Stimulated activated CD4-positive, alpha-beta T cell treated with anti-CD3 and anti-CD28 coated beads, TNF-alpha, amount 100 ng/mL, for 24 hours (primary cell): ENCODE measurements at places on chromosomes 6 and 20.
A peak's percentile ranks its signal among the peaks of the same experiment; 100 is the strongest.

DNA sequence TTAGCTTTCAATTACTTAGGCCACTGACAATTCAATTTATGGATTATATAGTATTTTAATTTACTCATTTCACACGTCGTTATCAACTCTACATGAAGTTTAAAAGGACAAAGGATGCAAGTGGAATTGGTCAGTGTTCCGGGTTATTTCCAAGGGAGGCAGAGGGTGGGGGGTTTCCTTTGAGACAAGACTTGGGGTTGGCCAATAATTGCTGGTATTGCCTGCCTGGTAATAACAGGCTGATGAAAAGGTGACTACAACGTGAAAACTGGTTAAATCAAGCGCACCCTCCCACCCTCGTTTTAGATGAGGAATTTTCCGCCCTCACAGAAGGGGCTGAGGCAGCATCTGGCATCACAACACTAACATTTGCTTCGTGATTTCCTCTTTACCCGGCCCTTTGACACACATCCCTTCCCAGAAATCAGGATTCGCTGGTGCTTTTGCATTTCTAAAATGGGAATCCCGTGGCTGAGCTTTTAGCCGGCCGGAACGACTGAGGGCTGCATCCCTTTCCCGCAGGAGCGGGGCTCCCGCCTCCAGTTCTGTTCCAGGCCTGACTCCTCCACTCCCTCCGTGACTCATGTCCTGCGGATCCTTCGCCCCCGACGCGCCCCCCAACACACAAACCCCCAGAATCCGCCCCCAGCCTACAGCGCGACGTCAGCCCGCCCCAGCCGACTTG is 999 bp upstream of the PIM1 start:
- DNase-seq = no peak

DNA sequence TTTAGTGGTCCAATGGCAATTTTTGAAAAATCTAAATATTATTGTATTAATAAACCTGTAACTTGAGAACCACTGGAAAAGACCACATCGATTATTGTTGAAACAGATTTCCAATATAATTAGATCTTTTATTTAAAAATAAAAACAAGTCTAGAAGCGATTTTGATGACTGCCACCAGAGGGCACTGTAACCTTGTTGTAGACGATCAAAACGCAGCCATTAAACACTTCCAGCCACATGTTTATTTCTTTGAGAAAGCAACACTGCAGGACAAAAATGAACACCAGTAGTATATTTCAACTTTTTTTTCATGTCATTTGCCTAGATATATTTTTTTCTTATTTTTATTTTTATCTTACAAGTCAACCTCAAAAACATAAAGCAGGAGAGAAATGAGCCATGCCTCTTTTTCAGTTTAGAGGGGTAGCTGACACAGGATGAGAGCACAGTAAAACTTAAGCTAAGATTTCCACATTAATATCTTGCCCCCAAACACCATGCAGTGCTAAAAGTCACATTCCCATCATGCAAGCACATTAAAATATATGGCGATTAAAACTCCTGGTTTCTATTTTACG is 115.4 kb downstream of the OPRM1 start:
- DNase-seq = peak; percentile 36

DNA sequence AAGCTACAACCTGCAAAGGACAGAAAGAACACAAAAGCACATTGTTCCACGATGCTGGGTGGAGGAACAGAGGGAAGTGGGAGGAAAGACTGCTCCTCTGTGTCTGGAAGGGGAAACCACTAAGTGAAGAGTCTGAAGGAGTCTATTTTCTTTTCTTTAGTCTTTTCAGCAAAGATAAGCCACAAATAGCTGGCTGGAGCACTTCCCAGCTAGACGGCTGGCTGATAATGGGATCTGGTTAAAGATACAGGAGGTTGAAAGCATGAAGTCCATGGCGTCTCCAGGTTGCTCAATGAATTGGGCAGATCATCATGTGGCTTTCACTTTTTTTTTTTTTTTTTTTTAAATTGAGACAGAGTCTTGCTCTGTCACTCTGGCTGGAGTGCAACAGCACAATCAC is 154.0 kb upstream of the KCNG1 start:
- no peak for DNase-seq

GRCh38 chr20:18164356-18164755 is 26.7 kb downstream of the KAT14 start:
- no peak for DNase-seq

DNA sequence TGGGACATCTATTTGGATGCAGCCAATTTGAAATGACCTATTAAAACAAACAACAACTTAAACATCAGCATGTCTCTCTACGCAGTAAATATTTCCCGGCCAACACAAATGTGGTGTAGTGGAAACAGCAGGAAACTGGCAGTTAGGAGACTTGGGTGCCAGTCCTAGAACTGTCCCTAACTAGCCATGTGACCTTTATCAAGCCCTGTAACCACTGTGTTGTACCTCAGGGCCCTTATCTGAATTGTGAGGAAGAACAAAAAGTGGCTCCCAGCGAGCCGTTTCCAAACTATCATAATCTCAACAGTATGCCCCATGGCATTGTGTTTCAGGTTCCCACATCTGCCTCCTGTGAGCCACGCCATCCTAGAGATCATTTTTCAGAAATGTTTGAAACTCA is 124.5 kb downstream of the IMPG1 start:
- DNase-seq = no peak

DNA sequence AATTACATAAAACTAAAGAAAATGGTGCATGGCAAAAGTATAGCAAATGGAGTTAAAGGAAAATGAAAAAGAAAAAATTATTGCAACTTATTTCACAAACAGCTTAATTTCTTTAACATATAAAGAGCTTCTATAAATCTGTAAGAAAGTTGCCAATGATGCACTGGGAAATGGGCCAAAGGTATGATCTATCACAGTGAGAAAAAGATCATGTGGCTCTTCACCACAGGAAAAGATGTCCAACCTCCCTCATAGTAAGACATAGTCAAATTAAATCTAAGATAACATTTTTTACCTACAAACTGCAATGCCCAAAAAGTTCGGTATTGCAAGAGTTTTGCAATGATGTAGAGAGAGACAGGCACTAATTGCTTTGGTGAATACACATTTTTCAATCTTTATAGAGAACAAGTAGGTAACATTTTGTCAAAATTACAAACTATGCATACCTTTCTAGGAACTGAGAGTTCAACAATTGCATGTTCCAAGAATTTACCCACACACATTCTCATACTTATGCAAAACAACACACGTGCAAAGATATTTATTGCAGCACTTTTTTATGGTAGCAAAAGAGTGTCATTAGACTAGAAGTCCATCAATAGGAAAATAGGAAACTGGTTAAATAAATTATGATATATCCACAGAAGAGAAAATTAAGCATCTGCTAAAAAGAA is 372.6 kb downstream of the QKI start:
- DNase-seq = no peak

DNA sequence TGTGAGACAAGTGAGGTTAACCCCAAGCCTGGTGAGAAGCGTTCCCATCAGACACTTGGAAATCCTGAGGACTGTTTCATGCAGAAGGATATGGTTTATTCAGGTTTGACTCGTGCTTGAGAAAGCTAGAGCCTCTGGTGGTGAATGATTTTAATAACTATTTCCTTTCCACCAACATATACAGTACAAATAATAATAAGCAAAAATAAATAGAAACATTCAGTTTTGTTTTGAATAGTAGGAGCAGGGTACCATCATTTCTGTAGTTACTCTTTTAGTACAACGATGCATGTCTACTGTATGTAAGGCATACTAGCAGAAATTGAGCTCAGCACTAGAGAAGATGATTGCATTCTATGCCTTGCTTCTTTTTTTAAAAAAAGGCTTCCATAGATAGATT is 33.5 kb downstream of the PLG start:
- DNase-seq = no peak

- DNase-seq = peak; percentile 2
Observed at GRCh38 chr20:11204926-11205768, 531.3 kb upstream of the JAG1 start.

GRCh38 chr20:30985386-30985785 is 272.1 kb upstream of the DEFB115 start:
- DNase-seq = no peak

- no peak for DNase-seq
Observed at GRCh38 chr20:3783068-3783489, 1.8 kb upstream of the SPEF1 start.

DNA sequence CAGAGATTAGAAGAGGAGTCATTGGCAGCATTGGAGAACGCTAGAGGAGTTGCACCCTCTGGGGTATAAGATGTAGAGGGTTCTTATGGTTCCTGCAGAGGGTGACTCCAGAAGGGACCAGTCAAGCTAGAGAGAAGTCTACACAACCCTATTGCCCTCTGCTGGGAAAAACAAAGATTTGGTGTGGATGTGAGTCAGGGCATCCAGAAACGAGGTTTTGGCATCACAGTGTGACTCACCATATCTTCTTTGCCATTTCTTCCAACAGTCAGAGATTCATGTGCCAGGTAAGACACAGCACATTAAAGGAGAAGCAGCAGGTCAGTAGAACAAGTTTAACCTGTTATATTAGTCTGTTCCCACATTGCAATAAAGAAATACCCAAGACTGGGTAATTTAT is 598.8 kb downstream of the MAFB start:
- DNase-seq = no peak

- DNase-seq = no peak
Observed at GRCh38 chr20:31842471-31843157, 2.8 kb downstream of the FOXS1 start.

GRCh38 chr6:132190815-132191175 is 210.5 kb downstream of the MOXD1 start:
- DNase-seq = no peak

DNA sequence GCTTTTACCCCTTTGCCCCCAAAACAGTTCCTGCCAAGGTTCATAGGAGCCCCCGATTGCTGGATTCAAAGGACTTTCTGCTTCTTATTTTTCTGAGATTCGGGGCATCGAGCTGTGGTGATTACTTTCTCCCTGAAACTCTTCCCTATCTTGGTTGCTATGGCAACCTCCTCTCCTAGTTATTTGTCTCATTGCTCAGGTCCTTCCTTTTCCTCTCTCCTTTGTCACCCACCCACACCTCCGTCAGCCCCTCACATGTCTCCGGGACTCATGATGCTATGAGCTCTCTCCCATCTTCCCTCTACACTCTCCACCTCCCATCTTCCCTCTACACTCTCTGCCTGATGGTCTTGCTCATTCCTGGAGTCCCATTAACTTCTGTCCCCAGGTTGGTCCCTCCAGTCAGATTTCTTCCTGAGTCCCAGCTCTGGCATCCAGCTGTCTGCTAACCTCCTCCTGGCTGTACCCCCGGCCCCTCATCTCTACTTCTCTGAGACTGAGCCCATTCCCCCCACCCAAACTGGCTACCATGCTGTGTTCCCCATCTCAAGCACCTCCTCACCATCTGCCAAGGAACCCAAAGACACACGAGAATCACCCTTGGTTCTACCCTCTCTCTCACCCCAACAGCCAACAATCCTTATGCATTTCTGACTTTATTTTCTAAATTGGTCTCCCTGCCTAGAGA is 30.2 kb upstream of the NNAT start:
- DNase-seq = no peak

GRCh38 chr6:137647762-137648447 is 153.7 kb upstream of the OLIG3 start:
- no peak for DNase-seq

- DNase-seq = no peak
Observed at GRCh38 chr20:21361266-21361665, 36.1 kb downstream of the NKX2-4 start.

GRCh38 chr20:40506537-40506939 is 182.5 kb downstream of the MAFB start:
- no peak for DNase-seq

DNA sequence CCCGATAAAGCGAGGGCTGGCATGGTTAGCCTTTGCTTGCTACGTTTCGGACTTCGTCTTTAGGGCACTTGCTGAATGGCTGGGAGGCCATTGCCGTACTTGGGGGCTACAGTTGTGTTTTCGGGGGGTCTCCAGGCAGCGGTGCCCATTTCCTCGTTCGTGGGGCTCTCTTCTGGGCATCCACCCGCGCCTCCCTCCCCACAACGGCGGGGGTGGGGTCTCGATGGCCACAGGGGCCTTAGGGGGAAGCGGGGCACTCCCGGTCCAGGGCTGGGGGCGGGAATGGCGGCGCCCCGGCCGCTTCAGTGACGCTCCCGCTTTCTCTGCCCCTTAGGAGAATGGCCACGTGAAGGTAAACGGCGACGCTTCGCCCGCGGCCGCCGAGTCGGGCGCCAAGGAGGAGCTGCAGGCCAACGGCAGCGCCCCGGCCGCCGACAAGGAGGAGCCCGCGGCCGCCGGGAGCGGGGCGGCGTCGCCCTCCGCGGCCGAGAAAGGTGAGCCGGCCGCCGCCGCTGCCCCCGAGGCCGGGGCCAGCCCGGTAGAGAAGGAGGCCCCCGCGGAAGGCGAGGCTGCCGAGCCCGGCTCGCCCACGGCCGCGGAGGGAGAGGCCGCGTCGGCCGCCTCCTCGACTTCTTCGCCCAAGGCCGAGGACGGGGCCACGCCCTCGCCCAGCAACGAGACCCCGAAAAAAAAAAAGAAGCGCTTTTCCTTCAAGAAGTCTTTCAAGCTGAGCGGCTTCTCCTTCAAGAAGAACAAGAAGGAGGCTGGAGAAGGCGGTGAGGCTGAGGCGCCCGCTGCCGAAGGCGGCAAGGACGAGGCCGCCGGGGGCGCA is 2.4 kb downstream of the MARCKS start:
- no peak for DNase-seq

DNA sequence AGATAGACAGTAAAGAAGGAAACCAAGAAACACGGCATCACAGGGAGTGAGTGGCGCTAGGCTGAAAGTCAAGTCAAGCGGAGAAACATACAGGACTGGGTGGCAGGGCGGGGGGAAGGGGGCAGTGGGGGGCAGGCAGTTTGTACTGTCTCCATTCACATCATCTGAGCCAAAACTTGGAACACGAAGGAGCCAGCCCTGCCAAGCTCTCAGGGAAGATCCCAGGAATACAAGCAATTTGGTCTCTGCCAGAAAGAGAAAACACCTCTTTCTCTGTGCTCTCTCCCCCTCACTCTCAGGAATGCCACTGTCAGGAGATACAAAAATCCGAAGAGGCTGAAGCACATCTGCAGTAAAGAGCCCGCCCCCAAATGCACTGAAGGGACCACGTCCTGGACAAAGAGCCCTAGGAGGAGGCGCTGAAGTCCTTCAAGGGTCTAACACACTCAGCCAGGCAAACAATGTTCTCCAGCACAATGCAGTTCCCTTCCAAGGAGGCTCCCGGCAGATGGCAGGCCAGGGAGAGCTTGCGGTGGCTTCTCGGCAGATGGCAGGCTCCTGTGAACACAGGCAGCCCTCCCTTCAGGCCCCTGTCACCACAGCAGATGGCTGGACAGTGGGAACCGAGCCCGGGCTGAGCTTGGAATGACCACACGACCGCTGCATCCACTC is 90.0 kb downstream of the ATP9A start:
- no peak for DNase-seq

DNA sequence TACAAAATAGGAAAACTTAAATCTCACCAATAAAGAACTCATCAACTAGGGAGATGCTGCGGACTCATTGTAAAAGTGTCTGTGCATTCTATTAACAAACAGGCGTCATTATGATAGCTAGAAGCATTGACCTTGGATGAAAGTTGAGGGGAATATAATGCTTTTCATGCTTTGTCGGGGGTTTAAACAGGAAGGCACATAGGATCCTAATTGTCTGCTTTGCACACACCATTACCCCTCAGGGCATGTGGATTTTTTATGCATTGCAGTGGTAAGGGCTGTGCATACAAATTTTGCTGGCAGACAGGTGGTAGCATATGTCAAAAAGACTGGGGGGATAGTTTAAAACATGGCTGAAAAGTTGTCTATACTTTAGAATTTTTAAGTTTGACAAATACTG is 447.9 kb upstream of the PLCB4 start:
- no peak for DNase-seq
